ENCODE measurements at places on chromosomes 7 and 10.

DNA sequence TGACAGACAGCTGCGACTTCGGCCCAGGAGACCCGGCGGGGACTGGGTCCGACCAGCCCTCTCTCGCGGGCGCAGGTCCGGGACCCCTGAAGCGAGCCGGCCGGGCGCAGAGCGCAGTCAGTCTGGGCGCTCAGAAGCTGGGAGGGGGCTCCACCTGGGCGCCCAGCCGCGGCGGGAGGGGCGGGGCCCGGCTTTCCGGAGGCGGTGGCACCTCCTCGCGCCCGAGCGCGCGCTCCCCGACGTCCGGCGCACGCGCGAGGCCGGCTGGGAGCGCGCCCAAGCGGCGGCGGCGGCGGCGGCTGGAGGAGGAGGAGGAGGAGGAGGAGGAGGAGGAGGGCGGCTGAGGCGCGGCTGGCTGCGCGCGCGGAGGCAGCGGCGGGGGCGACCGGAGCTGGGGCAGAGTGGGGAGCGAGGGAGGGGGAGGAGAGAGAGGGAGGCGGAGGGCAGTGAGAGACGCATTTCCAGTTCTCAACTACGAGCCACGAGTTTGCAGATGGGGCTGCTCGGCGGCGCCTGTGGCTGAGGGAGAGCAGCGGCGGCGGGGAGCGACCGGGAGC lies at the start of gene PALS2:
TSS of gene PALS2 (plus strand) at position 456 of the 557 bp plus-strand sequence. CDS start 50,216 bp downstream, outside the sequence.
- peak; percentile 79 for DNase-seq

- no peak for DNase-seq
Measured at GRCh38 chr7:79862447-79863210, 272.0 kb upstream of the GNAI1 start.

GRCh38 chr7:101172854-101173751 lies 7.0 kb downstream of the NAT16 start:
- peak; percentile 45 for DNase-seq

GRCh38 chr10:130339911-130340310 lies 203.7 kb downstream of the GLRX3 start:
- DNase-seq, result no peak

GRCh38 chr10:49114718-49115014 lies 656 bp downstream of the VSTM4 start:
- no peak for DNase-seq

DNA sequence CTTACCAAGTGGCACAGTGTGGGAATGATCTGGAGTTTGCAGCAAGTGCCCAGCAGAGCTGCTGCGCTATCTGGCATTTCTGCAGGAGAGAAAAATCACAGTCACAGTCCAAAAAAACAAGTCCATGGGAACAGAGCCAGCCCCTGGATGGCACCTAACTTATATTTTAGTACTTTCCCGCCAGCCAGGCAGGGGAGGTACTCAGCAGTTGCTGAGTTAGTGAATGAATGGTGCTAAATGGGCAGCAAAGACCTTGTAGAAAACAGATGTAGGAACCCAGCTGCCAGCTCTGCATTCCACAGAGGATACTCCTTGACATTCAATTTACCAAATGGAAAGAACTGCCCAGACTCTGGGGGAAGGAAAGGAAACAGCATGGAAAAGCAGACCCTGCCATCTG lies 54.5 kb downstream of the GSDME start:
- DNase-seq, result no peak

GRCh38 chr7:37216156-37216852 lies 232.4 kb downstream of the ELMO1 start:
- DNase-seq, result no peak

DNA sequence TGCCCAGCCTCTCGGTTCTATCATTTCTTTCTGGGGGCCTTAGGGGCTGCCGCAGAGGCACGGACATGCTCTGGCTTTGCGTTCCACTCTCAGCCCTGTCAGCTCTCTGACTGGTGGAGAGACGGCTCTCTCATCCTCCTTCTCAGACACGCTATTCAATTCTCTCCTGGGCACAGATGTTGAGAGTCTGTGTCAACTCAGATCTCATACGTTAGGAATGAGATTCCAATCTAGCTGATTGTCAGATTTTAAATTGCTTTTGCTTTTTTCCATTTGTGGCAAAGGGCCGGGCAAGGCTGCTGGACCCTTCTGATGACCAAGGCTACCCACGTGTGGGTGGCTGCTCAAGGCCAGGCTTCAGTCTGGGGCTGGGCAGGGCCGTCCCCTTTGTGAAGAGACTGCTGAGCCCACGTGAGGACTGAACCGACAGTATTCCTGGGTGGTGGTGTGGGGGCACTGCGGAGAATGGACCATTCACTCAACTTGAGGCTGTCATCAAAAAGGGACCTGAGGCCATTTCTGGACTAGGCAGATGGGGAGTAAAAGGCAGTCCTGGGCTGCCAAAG lies 71.5 kb downstream of the CLEC2L start:
- no peak for DNase-seq

DNA sequence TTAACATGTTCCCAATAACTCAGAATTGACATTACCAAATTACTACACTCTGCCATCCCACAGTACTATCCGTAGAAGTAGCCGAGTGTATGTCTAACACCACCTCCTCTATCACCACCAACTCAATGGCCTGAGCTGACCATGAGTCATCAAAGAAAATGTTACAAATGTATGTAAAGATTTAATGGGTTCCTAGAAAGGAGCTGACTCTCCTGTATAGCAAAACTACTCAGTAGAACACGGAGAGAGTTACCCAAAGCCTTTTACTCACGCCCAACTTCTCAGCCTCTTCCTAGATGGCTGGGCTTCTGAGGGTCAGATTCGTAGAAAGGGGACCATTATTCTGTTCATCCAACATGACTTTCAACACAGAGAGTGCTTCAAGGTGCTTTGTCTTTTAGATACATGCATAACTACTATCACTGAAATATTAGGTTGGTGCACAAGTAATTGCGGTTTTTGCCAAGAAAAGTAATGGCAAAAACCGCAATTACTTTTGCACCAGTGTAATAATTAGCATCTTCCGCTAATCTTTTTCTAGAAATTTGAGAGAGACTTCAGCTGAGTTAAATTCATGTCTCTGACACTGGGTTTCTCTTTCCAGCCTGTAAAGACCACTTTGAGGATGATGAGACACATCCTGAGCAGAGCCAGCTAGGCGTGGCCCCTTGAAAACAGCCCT lies 24.0 kb upstream of the NANOS1 start:
- DNase-seq, result no peak

- DNase-seq, result no peak
Measured at GRCh38 chr10:32205670-32206069, 141.3 kb downstream of the EPC1 start.

DNA sequence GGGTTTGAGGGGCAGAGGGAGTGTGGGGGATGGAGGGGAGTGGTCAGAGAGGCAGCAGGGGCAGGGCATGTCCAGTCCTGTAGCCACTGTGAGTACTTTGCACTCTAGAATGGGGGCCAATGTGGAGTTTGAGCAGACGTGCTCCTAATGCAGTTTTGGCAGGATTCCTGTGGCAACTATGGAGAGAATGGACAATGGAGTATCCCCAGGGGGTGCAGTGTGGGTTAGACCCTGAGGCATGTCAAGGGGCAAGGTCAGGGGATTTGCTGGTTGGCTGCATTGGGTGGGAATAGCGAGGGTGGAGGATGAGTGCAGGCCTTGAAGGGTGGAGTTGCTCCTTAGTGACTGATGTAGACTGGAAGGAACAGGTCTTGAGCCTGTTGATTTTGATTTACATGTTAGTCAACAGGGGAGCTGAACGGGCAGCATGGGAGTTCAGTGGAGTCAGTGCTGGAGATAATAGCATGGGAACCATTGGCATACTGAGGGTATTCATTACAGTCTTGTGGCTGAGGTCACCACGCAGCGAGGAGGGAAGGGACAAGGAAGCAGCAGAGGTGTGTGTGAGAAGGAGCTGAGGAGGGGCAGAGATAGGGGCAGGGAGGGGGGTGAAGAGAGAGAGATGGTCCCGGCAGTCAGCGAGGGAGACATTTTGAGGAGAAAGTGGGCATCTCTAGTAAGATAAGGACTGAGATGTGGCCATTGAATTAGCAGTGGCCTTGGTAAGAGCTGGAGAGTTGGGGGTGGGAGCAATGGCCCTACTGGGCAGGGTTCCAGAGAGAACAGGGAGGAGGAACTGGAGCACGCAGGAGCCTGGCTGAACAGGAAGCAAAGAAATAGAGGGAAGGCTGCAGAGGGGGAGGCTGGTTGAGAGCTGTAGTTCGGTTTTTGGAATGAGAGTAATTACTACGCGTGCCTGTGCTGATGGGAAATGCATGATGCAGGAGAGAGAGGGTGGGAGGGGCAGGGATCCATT lies 112.7 kb downstream of the CCNY start:
- no peak for DNase-seq

DNA sequence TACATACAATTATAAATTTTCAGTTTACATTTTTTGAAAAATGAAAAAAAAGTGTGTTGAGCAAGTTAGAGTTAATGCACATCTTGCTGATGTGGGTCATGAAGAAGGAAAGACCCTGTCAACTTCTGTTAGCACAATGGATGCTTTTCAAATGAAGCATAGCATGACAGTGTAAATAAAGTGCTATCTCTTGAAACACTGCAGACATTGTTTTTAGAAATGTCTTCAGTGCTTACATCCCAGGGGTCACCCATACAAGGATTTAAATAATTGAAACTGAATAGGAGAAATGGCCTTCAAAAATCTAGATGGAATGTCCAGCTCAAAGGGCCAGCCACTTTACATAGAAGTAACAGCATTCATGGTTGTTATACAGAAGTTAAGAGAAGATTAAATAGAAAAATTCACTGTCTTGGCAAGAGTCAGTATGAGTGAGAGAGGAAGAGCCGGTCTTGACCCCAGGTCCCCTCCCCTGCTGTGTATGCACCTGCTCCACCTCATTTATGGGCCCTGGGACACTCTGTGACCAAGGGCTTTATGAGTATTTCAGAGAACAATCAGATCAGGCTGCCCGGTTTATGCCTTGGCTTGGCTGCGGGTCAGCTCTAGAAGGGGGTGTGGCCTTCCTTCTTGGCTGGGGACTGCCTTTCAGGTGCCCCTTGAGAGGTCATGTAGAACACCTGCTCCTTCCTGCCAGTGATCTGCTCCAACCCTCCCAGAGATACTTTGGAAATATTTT lies 237.7 kb upstream of the TMEM72 start:
- DNase-seq, result no peak

- no peak for DNase-seq
Measured at GRCh38 chr7:32507414-32507813, 12.1 kb downstream of the AVL9 start.

DNA sequence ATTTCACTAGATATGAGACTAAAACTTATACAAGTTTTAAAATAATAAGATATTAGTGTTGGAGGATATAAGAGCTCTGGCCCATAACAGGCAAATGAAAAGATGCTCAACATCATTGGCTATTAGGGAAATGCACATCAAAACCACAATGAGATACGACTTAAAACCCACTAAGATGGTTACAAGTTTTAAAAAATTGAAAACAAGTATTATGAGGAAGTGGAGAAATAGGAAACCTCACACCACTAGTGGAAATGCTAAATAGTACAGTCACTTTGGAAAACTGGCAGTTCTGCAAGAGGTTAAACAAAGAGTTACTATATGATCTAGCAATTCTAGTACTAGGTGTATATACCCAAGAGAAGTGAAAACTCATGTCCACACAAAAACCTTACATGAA lies 17.2 kb downstream of the PANK1 start:
- DNase-seq, result no peak

DNA sequence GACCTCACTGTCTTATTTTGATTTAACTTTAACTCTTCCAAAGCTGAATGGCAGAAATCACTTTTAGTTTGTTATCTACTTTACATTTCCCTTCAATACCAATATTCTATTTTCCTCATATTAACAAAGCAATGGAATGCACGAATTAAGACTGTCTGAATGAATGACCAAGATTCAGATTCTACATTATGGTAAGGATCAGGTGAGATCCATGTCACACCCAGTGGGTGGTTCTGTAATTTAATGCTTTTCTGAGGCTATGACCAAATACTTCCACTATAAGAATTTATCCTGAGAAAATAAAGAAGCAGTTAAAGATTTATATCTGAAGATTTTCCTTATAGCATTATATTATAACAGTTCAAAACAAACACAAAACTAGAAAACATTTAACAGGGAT lies 90.2 kb upstream of the NUPR2 start:
- DNase-seq, result no peak

Data from stimulated activated naive CD8-positive, alpha-beta T cell treated with anti-CD3 and anti-CD28 coated beads, Interleukin-15, amount 100 ng/mL, for 72 hours (primary cell).